ENCODE measurements at places on chromosomes 2 and 18.

DNA sequence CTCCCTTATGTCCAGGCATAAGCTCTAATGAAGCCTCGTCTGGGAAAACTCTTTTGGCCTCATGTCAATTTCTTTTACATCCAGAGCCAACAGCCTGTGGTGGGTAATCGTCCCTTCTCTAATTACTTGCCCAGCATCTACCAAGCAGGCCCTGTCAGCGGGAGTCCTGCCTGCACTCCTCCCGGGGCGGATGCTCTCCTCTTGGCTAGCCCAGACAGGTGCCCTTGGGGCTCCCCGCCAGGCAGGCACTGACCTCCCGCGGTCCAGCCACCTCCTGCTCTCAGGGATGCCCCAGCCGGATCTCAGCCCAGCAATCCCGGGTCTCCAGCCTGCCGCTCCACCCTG, 74.2 kb downstream of the NCAPH start:
- no peak for DNase-seq

GRCh38 chr2:43484323-43484930, 111.4 kb downstream of the THADA start:
- DNase-seq: no peak

DNA sequence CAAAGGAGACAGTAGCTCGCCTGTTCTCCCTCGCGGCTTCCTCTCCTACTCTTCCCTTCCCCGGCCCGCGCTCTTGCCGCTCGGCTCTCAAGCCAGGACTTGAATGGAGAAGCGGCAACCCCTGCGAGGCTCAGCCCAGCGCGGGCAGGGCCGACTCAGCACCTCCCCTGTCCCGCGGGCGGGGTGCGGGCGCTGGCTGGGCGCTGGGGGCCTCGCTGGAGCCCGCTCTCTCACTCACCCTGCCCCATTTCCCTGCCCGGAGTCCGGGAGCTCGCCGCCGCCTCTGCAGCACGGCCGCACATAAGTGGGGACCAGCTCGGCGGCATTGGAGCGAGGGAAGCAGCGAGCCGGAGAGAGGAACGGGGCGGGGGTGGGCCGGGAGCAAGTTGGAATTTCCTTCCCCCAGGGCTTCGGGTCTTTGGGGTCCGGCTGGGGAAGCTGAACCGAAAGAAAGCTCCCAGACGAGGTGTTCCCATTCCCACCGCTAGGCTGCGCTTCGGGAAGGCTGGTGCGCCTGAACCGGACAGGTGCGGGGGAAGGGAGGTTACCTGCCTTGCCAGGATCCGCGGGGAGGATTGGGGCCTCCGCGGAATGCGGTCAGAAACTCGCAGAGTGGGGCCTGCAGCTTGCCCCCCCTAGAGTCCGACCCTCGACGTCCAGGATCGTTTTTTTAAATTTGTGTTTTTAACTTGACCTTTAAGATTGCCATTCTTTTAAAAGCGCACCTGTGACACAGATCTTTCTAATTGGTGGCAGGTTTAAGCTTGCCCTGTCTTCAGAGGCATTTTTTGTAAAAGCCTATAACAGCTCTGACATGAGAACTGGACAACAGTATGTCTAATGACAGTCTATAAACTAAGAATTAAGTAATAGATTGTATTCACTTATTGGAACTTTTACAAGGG, at the start of gene COBLL1:
TSS of gene COBLL1 (minus strand) at position 105 of the 905 bp plus-strand sequence. CDS start 627 bp downstream, outside the sequence.
- no peak for DNase-seq

GRCh38 chr18:59273759-59274532, 692 bp upstream of the RAX start:
- DNase-seq: no peak

DNA sequence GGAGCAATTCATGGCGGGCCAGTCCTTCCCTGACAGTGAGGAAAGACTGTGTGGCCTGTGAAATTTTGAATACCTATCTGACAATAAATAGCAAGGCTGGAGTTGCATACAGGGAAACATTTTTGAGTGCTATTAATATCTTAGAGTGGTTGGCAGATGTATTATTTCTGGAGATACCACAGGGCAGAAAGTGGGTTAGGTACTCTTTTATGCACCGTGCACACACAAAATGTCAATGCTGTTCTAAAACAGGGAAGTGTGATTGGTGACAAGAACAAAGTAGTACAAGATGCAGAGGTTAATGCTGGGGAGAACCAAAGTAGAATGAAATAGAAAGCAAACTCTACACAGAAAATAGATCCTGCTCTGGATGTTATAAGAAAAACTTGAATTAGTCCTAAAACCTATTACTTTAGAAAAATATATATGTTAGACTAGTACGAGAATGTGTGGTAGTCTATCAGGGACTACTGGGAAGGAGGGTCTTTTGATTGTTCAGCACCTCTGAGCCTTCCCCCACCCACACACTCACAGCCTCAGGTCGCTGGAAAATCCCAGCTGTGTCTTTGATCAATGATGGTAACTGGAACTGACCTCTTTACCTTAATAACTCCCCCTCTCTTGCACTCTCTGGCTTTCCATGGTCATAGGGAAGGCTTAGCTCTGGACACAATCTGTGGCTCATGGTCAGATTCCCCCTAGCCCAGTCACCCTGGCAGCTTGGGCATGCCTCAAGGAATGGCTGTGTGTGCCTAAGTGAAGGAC, 58.2 kb downstream of the SERPINB8 start:
- no peak for DNase-seq

DNA sequence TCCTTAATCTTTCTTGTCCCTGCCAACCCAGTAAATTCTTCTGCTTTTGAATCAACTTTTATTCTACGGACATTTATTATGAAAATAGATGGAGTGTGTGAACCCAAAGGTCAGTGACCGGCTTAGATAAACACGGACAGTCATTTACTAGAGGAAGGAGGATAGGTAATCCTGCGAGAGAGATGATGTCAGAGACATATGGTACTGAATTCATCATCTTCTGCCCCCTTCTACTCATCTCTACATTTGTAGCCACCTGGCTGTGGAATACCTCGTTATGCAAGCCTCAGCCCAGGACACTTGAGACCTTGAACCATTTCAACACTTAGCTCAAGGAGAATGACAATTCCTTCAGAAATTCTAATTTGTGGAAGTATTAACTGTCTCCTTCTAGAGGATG, 443.6 kb downstream of the TDRD15 start:
- no peak for DNase-seq

DNA sequence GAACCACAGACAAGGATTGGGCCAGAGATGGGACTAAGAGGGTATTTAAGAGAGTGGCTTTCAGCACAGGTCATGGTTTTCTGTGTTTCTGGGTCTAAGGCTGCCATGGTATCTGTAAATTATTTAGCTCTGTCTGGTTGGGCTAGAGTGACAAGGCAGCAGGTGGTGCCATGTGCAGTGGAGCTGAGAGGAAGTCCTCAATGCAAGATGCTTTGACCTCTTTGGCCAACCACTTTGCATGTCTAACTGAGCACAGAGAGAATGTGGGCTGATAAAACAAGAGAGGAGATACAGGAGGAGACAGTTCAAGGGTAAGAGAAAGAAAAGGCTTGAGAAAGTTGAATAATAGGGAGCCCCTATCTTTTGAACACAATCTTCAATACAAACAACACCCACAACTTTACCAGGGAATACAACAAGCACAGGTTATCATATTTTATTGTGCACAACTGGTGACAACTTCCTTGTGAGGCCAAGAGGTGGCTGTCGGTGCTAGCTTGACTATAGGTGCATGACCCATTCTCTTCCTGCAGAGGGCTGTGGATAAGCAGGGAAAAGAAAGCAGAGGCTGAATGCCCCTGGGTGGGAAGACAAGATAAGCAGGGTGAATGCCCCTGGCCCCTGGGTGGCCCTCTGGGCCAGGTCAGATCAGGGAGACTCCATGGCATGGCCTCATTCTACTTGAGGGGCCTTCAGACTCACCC, 12.3 kb downstream of the FLACC1 start:
- no peak for DNase-seq

DNA sequence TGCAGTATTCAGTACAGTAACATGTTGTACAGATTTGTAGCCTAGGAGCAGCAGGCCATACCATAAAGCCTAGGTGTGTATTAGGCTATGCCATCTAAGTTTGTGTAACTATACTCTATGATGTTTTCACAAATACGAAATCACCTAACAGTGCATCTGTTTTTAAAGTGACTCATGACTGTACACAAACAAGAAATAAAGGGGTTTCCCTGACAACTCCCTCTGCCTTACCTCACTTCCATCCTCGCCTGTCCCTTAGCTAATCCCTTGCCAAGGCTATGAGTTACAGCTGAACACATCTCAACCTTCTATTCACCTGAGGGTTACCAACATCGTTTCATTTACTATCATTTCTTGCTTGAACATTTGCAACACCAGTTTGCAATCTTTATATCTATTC, 78.6 kb upstream of the RPRM start:
- DNase-seq: no peak

- DNase-seq: no peak
Observed at GRCh38 chr2:161900241-161900640, 173.8 kb downstream of the DPP4 start.

- DNase-seq: no peak
Observed at GRCh38 chr2:190766595-190766994, 114.0 kb upstream of the GLS start.

DNA sequence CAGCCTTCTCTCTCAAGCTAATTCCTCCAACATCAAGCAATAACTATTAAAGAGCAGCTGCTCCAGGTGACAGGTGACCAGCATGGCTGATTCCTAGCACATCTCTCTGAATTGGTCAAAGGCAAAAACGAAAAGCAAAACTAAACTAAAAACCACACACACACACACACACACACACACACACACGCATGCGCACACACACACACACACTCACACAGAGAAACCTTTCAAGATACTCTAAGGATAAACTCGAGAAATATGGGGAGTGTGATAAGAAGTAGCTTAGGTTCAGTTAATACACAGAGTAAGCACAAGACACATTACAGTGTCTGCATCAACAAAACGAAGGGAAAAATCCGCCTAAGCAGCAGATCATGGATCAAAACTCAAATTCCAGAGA, 74.5 kb upstream of the FZD7 start:
- DNase-seq: no peak

DNA sequence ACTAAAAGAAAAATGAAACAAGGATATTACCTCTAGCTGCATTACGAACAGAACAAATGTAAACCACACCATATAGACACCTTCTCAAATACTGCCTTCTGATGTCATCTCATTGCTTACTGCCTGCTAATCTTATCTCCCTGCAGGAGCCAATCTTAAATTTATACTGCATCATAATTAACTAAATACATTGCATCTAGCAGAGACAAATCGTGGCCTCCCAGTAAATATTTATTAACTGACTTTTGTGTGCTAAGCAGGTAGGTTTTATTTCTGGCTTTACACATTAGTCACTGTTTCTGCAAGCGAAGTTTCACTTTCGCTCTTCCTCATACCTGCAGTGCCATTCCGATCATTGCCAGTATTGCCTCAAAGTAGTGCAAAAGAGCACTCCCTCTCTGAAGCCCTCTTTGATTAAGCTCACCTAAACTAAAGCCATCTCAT, 67.5 kb downstream of the SPATS2L start:
- no peak for DNase-seq

- no peak for DNase-seq
Observed at GRCh38 chr2:123434546-123435395, 590.3 kb upstream of the CNTNAP5 start.

- DNase-seq: no peak
Observed at GRCh38 chr18:51382081-51382480, 184.6 kb upstream of the MEX3C start.

DNA sequence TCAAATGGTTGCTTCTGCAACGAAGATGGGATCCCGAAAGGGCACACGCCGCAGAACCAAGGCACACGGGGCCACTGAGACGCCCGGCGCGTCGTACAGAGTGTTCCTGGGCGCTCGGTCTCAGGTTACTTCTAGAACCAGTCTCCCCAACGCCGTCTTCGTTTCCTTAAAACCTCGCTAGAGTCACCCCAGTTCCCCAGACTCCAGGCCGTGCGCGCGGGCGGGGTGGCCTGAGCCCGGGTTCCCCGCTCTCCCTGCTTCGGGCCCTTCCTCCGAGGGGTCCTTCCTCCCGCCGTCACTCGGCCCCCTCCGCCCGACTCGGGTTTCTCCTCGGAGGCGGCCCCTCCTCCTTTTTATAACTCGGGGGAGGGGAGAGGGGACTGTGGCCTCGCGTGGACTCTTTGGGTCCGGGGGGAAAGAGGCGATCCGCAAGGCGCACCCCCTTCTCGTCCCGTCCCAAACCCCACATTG, 774 bp upstream of the FZD7 start:
- DNase-seq: no peak

DNA sequence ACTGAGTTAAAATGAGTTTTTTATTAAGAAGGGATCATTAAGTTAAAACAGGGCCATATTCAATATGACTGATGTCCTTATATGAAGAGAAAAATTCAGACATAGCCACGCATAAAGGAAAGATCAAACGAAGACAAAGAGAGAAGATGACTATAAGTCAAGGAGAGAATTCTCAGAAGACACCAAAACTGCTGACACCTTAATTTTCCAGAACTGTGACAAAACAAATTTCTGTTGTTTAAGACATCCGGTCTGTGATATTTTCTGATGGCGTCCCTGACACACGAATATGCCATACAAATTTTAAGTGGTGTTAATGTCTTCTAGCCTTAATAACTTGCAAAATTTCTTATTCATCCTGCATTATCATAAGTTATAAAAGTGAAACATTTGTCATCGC, 1325.2 kb upstream of the DDX18 start:
- DNase-seq: no peak

- DNase-seq: no peak
Observed at GRCh38 chr2:103808814-103809213, 1045.1 kb upstream of the POU3F3 start.

- no peak for DNase-seq
Observed at GRCh38 chr2:27464443-27464842, 22.3 kb downstream of the KRTCAP3 start.

DNA sequence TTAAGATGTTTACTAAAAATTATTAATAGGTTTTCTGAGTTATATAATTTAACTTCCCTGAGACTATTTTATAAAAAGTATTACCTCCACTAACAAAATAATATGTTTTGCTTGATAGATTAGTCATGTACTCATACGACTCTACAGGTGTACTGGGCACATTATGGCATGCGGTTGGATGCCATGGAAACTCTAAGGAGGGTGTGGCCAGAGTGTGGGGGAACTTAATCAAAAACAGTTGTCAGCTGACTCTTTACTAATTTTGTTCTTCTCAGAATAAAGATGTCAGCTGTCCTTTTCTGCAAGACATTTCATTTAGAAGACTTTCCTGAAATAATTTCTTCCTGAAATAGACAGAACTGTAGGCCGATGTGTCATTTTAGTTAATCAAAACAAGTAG, 228.3 kb upstream of the SIX3 start:
- no peak for DNase-seq

- DNase-seq: no peak
Observed at GRCh38 chr2:129302106-129302505, 677.4 kb upstream of the RAB6C start.

DNA sequence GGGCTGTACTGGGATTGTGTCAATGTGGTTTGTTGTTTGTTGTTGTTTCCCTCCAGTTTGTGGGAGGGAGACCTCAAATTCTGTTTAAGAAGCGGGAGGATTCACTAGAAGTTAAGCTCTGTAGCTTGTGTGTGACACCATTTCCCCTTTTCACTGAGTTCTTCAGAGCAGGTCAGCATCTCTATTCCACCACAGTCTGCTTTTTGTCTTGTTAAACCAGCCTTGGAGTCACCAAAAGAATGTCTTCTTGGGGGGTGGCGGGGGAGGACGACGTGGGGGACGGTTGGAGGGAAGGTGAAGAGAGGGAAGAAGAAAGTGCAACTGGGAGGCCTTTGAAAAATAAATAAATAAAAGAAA, 2.3 kb upstream of the BCL11A start:
- no peak for DNase-seq

- no peak for DNase-seq
Observed at GRCh38 chr2:199806179-199806578, 44.8 kb downstream of the FTCDNL1 start.

All from stimulated activated CD4-positive, alpha-beta T cell treated with anti-CD3 and anti-CD28 coated beads, Interleukin-12 subunit alpha, Interleukin-12 subunit beta, amount 100 ng/mL, for 24 hours (primary cell).